T-cell (primary cell): ENCODE measurements at places on chromosomes 11 and 22. TPM values are rescaled to one million over a fixed set of nuclear protein-coding genes. Genes with fewer than 3 reads are reported as not detected.

GRCh38 chr11:57303990-57304579, 20.7 kb downstream of the TNKS1BP1 start:
- H3K4me1 ChIP-seq: no peaks in the 10 kb centered on the region
- no peak overlapping the region for H3K27ac ChIP-seq
- H3K4me3 ChIP-seq: no peak overlapping the region
- no peaks in the 10 kb centered on the region for H3K27me3 ChIP-seq
- peaks cover 14% of the 10 kb centered on the region for H3K36me3 ChIP-seq

DNA sequence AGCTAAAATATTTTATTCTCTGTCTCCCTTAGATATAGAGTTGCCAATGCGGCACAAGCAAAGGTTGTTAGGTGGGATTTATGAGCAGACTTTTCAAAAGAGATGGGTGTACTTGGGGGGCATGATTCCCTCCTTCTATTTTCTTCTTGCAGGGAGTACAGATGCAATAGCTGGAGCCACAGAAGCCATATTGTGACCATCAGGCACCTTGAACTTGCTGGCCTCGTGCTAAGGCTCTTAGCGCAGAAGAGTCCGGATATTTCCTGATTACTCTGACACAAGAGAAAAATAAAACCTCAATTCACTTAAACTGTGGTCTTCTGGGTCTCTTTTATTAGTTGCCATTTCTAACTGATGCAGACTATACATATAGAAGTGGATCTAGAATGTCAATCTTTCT, 547.4 kb downstream of the MIAT start:
- H3K27ac ChIP-seq: no peak overlapping the region
- no peaks in the 10 kb centered on the region for H3K36me3 ChIP-seq
- H3K27me3 ChIP-seq: peaks cover 11% of the 10 kb centered on the region
- no peak for DNase-seq
- H3K4me3 ChIP-seq: no peak overlapping the region

DNA sequence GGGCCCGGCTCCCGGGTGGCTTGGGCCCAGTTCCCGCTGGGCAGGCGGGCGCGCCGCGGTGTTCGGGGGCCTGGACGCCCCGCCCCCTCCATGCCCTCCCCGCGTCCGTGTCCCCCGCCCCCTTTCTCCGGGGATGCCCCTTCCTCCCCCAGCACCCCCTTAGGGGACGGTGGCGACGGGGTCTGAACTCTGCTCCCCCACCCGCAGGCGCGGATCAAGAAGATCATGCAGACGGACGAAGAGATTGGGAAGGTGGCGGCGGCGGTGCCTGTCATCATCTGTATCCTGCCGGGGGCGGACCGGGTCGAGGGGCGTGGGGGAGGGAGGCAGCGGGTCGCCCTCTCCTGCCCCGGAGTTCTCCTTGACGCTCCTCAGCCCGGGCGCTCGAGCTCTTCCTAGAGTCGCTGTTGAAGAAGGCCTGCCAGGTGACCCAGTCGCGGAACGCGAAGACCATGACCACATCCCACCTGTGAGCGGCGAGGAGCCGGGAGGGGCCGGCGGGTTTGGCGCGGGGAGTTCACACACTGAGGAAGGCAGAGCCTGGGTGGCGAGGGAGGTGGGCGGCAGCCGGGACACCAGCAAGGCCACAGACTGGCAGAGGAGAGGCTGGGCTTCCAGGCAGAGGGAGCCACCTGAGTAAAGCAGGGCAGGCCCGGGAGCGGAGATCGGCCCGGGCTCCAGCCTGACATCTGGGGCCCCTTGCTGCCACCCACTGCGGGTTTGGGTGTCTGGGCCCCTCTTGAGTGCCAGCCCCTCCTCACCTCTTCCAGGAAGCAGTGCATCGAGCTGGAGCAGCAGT, 546 bp downstream of the DRAP1 start:
- peaks cover 27% of the 10 kb centered on the region for H3K4me1 ChIP-seq
- peaks cover 7% of the 10 kb centered on the region for H3K36me3 ChIP-seq
- DNase-seq: peak; percentile 42
- H3K4me3 ChIP-seq: peak overlapping the region; percentile 91
- no peaks in the 10 kb centered on the region for H3K27me3 ChIP-seq

DNA sequence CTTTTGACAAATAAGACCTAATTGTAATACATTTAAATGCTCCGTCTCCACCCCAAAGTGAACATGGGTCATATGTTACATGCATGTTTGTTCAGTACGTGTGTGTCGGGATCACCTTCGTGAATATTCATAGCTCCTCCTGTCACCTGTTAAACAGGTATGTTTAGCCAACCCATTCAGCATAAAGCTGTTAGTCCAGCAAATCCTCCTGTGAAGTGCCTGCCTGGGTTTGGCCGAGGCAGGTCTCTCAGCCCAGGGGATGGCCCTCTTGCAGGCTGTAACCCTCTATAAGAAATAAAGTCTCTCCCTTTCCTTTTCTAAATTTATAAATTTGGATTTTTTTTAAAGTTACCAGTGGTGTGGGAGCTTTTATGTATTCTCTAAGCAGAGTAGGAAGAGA, 38.9 kb upstream of the NTM start:
- no peaks in the 10 kb centered on the region for H3K36me3 ChIP-seq
- no peak for DNase-seq
- H3K4me3 ChIP-seq: no peak overlapping the region
- H3K4me1 ChIP-seq: no peaks in the 10 kb centered on the region
- no peak overlapping the region for H3K27ac ChIP-seq
- H3K27me3 ChIP-seq: no peaks in the 10 kb centered on the region

DNA sequence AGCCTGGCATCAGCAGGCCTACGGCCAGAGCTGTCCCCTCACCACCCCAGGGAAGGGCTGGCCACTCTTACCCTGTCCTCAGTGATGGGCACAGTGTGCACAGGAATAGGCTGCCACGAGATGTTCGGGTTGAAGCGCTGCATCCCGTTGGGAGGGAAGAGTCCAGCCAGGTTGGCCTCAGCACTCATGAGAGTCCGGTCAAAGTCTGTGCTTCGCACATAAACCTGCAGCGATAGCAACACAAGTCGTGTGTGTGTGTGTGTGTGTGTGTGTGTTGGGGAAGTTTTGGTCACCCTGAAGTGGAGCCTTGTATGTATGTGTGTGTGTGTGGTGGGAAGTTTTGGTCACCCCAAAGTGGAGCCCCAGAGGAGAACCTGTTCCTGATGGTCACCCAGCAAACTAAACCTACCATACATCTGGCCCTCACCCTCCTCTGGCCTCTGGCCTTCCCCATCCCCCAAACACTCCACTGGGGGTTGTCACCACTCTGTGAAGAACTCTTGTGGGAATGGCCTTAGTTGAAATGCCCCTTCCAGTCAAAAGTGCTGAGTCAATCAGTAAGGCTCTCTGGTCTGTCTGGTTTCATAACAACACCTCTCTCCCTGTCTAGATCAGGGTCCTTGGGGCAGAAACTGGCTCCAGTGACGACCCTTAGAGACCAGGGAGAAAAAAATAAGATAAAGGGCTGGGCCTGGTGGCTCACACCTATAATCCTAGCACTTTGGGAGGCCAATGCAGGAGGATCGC, 2.8 kb downstream of the ACP2 start:
- peaks cover 5% of the 10 kb centered on the region for H3K4me1 ChIP-seq
- no peak for DNase-seq
- peaks cover 15% of the 10 kb centered on the region for H3K36me3 ChIP-seq
- H3K27ac ChIP-seq: no peak overlapping the region
- no peaks in the 10 kb centered on the region for H3K27me3 ChIP-seq

DNA sequence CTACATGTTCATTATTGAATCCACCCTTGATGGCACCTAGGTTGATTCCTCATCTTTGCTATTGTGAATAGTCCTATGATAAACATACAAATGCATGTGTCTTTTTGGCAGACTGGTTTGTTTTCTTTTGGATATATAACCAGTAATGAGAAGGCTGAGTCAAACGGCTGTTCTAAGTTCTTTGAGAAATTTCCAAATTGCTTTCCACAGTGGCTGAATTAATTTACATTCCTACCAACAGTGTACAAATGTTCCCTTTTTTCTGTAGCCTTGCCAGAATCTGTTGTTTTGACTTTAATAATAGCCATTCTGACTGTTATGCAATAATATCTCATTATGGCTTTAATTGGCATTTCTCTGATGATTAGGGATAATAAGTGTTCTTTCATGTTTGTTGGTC, 184.9 kb downstream of the CASP12 start:
- no peaks in the 10 kb centered on the region for H3K36me3 ChIP-seq
- H3K27me3 ChIP-seq: no peaks in the 10 kb centered on the region
- H3K27ac ChIP-seq: no peak overlapping the region
- H3K4me1 ChIP-seq: peaks cover 4% of the 10 kb centered on the region
- DNase-seq: no peak

- H3K36me3 ChIP-seq: no peaks in the 10 kb centered on the region
- no peak for DNase-seq
- no peak overlapping the region for H3K27ac ChIP-seq
- H3K4me3 ChIP-seq: no peak overlapping the region
- no peaks in the 10 kb centered on the region for H3K4me1 ChIP-seq
- H3K27me3 ChIP-seq: no peaks in the 10 kb centered on the region
These were observed 207.5 kb downstream of the PGR start for GRCh38 chr11:100922121-100922520.

The CCDC188 gene
- 0.18 TPM for total RNA-seq

The BATF2 gene
- total RNA-seq: 0.26 TPM

The ZNF280B gene
- total RNA-seq: 2.1 TPM

The SAA2 gene
- 7.4 TPM for total RNA-seq

The LINC01488 gene
- total RNA-seq: not detected

The RIBC2 gene
- not detected for total RNA-seq

The CHADL gene
- 0.75 TPM for total RNA-seq

The FREY1 gene
- total RNA-seq: 4.6 TPM
